ENCODE measurements at places on chromosomes 6 and 20.
A peak's percentile ranks its signal among the peaks of the same experiment; 100 is the strongest.

DNA sequence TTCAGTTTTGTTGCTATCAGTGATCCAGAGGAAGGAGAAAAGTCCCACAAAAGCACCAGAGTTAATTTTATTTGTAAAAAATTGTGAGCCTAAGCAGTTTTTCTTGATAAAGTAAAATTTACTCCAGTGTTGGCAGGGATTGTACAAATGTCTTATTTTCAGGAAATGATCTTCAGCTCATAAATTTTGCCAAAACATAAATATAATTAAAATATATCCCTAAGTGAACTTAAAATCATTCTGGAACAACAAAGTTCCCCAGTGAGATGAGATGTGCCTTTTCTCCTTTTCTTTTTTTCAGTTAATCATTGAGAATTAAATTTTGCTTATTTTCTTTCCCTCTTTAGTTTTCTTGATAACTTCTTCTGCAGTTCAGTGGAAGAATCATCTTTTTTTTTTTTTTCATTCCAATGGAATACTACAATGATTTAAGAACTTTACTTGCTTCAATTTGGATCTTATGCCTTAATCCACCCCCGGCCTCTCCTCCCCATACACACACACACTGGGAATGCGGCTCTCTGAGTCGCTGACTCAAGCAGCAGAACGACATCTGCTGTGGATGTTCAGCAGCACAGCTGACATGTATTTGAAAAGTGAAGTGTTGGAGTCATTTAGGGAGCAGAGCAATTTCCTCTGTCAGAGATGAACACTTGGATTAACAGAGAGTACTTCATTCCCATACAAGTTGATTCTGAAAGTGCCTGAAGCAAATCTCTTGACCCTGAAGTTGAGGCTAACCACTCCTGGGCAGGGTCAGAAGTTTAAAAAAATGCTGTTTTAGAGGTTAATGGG is 27.7 kb upstream of the LAMA4 start:
- no peak for DNase-seq

DNA sequence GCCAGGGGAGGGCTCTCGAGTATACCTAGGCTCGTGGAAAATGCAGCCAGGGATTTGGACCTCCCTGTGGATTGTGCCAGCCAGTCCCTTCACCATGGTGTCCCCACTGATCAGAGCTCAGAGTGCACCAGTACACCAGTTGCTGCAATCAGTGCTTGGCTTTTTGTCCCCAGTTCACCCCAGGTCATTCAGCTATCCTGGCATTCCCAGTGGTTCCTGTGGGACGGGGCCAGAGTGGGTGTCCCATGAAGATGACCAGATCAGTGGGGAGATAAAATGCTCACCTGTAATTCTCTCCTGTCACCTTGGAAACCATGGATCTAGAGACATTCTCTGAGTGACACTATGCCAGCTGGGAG is 23.8 kb downstream of the MAS1 start:
- DNase-seq, result no peak

- DNase-seq, result peak; percentile 88
These were observed 55.5 kb downstream of the ATP9A start for GRCh38 chr20:51712501-51713212.

- DNase-seq, result no peak
These were observed 102.1 kb downstream of the KCNB1 start for GRCh38 chr20:49380337-49380780.

GRCh38 chr20:19990850-19991249 is 26.3 kb upstream of the NAA20 start:
- DNase-seq, result no peak

GRCh38 chr6:73050706-73051105 is 174.6 kb downstream of the KHDC1L start:
- DNase-seq, result no peak

DNA sequence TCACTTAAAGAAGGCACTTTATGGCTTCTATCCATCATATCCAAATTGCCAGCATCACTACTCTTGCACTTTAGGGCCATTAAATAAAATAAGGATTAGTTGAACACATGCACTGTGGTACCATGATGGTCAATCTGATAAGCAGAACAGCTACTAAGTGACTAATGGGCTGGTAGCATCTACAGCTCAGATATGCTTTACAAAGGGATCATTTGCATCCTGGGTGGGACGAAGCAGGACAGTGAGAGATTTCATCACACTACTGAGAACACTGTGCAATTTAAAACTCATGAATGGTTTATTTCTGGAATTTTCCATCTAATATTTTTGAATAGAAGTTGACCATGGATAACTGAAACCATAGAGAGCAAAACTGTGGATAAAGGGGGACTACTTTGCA is 25.1 kb upstream of the ZSCAN9 start:
- DNase-seq, result no peak

GRCh38 chr6:467111-467510 is 75.6 kb downstream of the IRF4 start:
- no peak for DNase-seq

- DNase-seq, result no peak
These were observed 26.5 kb upstream of the RNF24 start for GRCh38 chr20:4041748-4042411.

- DNase-seq, result peak; percentile 38
These were observed 18.4 kb upstream of the ZNF76 start for GRCh38 chr6:35240838-35241801.

GRCh38 chr6:84193114-84193708 is 34.2 kb downstream of the CEP162 start:
- DNase-seq, result no peak

GRCh38 chr6:42315991-42316970 is 98.6 kb upstream of the MRPS10 start:
- DNase-seq, result no peak

DNA sequence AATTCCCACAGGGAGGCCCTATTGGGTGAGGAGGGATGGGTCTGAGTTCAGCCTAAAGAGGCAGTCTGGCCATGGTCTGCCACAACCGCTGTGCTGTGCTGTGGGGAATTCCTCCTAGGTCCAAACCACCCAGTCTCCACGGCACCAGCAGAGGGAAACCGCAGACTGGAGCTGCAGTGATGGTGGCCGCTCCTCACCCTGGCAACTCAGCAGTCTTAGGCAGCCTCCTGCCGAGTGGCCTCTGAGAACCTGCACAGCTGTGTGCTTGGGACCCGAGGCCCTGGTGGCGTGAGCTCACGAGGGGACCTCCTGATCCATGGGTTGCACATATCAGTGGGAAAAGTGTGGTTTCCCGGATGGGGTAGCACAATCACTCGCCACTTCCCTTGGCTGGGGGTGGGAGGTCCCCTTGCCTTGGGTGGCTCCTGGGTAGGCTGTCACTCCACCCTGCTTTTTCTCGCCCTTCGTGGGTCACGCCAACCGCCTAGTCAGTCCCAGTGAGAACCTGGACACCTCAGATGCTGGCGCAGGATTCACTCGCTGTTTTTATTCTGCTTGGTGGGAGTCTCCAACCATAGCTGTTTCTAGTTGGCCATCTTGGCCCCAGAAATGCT is 242.2 kb downstream of the CDH26 start:
- DNase-seq, result no peak

- DNase-seq, result no peak
These were observed 621 bp downstream of the GPR63 start for GRCh38 chr6:96836631-96837080.

DNA sequence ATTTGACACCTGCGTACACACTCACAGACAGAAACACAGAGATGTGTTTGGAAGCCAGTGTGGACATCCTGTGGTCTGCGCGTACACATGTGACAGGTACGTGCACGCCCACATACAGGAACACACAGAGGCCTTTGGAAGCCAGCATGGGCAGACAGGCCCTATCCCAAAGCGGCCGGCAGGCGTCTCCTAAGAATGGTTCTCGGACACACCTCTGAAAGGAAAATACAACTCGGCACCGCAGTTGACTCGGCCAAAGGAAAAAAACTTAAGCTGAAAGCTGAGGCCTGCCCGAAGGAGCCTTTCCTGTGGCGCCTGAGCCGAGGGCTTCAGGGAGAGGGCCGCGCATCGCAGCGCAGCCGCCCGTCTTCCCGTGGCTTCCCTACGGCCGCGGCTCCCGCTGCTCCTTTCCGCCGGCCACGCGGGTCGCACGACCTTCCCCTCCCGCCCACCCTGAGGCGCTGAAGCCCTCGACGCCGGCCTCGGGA is 1.4 kb upstream of the CEP43 start:
- DNase-seq, result no peak

DNA sequence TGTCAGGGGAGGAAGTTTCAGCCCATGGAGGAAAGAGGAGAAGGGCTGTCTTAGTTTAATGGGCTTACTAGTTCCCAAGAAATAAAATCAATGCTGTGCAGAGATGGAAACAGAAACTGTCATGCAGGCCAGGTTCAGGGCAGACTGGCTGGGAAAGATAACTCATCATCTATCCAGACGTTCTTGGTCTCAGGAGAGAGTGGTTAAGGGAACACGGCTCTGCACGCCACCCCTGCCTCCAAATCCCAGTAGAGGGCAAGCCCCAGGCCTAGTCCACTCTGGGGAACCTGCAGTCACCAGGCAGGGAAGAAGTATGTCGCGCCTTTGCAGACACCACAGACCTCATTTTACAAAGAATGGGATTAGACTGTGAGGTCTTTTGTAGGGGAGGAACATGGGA is 12.5 kb downstream of the ALDH8A1 start:
- no peak for DNase-seq

- DNase-seq, result no peak
These were observed 31.3 kb downstream of the TRIM27 start for GRCh38 chr6:28892525-28892924.

DNA sequence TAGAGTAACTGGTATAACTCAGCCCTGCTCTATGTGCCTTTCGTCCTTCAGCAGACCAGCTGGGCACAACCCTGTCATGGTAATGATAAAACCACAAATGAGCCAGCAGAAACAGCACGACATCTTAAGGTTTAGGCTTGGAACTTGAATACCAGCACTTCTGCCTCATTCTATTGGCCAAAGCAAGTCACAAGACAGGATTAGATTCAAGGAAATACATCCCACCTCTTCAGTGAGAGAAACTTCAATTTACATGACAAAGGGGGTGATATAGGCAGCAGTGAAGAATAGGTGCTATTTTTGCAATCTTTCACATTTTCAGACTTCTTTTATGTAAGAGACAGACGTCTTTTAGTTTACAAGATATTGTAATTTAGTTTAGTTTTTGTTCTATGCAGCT is 69.8 kb upstream of the SLC35F1 start:
- DNase-seq, result no peak

DNA sequence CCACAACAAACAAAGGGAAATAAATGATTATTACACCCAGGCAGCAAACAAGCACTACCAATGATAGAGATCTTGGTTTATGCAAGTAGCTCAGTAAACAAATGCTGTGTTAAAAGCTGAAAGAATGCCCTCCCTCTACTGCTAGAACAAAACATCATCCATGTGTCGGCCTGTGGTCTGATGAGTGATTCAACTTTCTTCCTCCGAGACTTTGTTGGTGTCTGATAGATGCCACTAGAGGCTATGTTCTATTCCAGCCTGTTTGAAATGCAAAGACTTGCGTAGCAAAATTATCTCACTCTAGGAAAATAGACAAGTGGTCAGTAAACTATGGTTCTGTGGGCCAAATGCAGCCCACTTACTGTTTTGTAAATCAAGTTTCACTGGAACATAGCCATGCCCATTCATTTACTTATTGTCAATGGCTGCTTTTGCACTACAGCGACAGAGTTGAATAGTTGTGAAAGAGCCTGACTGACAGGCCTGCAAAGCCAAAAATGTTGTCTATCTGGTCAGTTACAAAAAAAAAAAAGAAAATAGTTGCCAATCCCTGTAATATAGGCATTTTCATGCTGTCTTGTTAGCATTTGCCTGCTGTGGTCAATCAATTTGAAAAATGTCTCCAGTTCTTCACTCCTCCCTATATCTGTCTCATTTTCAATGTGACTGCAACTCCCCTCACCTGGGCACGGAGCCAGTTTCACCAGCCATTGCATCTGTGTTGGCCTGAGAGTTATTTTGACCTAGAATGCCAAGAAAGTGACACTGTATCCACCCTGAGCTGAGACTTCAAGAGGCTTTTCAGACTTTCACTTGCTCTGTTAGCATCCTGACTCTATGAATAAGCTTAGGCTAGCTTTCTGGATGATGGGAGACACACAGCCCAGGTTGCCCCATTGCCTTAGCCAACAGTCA is 544.6 kb upstream of the BTBD3 start:
- DNase-seq, result no peak

GRCh38 chr6:145498425-145498824 is 236.9 kb downstream of the EPM2A start:
- no peak for DNase-seq

DNA sequence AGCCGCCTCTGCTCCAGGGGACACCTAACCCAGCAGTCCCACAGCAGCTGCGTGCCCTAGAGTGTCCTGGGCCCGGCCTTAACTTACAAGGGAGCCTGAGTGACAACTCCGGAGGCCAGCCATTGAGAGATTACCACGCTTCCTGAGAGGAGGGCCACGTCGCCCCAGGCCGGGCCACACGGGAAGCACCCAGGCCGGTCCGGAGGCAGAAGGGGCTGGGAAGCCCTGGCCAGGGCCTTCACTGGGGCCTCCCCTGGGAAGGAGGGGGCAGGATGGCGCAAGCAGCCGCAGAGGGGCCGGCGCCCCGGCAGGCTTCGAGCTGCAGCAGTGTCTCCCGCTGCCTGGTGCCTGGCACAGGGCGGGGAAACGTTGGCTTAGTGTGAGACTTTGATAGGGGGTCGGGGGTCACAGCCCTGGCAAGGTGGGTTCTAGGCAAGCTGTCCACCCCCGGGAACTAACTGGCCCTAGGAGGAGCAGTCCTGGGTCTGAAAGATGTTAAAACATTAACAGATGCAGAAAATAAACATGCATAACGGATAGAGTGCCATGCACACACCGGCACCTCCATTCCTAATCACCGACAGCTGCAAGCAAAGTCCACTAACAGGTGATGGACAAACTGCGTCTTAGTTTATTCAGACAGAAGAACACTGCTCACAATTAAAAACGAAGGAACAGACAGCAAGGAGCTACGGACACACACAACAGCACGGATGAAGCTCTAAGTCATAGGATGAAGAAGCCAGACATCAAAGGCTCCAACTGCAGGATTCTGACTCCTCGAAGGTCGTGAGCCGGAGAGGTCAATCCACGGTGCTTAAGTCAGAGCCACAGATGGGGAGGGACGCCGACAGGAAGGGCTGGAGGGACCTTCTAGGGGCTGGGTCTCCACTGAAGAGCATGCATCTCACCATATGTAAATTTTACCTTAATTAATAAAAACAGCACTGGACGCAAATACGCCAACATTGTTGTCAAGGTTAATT is 17.4 kb downstream of the CHRNA4 start:
- DNase-seq, result no peak

DNA sequence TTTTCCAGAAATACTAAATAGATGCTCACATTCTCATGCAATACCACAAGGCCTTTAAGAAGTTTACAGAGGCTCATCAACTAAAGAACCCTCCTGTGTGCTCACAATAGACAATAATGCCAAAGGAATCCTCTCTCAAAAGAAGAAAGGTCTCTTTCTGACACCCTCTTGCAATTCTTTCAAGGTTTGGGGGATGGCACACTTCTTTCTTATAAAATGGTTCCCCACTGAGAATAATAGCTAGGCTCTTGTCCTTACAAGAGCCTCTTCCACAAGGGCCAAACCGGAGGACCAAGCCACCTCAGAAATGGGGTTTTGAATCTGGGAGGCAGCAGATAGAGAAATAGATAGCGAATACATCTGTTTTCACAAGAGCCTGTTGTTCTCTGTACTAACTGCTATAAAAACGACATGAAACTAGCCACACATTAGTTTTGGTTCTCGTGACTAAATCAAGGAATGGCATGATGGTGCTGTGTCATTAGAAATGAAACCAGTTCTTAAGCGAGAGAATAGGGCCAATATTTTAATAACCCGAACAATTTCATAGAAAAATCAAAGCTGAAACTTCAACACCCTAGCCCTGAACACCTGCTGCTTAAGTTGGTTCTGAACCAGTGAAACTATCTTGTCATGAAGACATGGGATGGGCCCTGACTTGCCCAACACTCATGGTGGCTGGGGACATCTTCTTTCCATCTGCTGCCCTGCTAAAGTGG is 81.1 kb downstream of the PRDM1 start:
- DNase-seq, result no peak

GRCh38 chr6:147184379-147184778 is 19.8 kb upstream of the STXBP5 start:
- no peak for DNase-seq
